Keratinocyte (primary cell): ENCODE measurements at places on chromosomes 1 and 21. TPM values are rescaled to one million over a fixed set of nuclear protein-coding genes. Genes with fewer than 3 reads are reported as not detected.

Gene NR5A2
- 0.01 to 0.05 TPM in 2 of 3 replicates, not detected in the other for polyA plus RNA-seq

Gene FALEC
- polyA plus RNA-seq, result 0.12 to 0.13 TPM in 2 of 3 replicates, not detected in the other

Gene TYW3
- 14.3 to 25.9 TPM (median 14.7 TPM) in 3 replicates for polyA plus RNA-seq

Gene ZSWIM5
- polyA plus RNA-seq, result 0.03 to 0.06 TPM in 2 of 3 replicates, not detected in the other

Gene VHLL
- 0.22 TPM in 1 of 3 replicates, not detected in the others for polyA plus RNA-seq

Gene CFHR5
- polyA plus RNA-seq, result not detected in 3 replicates

Gene RGS7
- not detected in 3 replicates for polyA plus RNA-seq

Gene KIF21B
- 0.17 to 0.20 TPM (median 0.17 TPM) in 3 replicates for polyA plus RNA-seq

Gene TRNP1
- polyA plus RNA-seq, result 130 to 166 TPM (median 164 TPM) in 3 replicates

Gene FCRL6
- polyA plus RNA-seq, result not detected in 3 replicates

Gene ZNF593OS
- 0.15 TPM in 1 of 3 replicates, not detected in the others for polyA plus RNA-seq

DNA sequence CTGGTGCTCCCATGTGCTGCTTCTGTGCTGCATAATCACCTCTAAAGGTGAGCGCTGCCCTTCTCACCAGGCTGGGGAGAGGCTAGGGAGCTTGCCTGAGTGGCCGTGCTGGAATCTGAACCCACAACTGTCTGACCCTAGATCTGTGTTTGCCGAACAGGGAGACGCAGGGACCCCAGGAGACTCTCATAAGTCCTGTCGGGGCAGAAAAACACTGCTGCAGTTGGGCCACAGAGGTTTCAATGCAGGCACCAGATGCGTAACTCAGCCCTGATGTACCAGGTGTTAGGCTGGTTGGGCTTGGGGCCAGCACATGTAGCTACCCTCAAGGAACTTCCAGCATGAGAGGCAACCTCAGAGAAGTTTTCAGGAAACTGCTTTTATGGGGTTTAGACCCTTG, 49.5 kb upstream of the DMRTB1 start:
- no peak for DNase-seq

GRCh38 chr1:107132780-107133179, 8.1 kb upstream of the NTNG1 start:
- no peak for DNase-seq

- no peak for DNase-seq
Observed at GRCh38 chr1:238832106-238832505, 554.3 kb upstream of the CHRM3 start.

GRCh38 chr1:113396585-113396984, 6.3 kb downstream of the MAGI3 start:
- DNase-seq, result peak; percentile 36

DNA sequence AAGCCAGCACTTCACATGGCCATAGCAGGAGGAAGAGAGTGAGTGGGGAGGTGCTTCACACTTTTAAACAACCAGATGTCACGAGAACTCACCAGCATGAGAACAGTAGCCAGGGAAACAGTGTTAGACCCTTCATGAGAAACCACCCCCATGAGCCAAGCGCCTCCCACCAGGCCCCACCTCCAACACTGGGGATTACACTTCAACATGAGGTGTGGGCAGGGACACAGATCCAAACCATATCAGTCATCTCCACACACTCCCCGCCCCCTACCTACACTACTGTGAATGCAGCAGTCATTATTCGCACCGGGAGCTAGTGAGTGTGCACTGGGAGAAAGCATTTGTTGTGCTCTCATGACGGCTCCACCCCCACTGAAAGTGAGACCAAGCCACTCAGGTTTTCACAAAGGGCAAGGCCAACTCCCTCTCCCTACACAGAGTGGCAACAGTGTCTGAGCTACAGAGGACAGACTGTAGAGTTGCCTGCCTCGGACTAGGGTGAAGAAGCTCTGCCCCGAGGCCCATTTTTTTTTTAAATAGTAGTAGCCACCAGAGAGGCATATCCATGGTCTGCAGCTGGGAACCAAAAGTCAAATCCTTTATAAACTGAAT, 125.6 kb downstream of the BARHL2 start:
- DNase-seq, result no peak

DNA sequence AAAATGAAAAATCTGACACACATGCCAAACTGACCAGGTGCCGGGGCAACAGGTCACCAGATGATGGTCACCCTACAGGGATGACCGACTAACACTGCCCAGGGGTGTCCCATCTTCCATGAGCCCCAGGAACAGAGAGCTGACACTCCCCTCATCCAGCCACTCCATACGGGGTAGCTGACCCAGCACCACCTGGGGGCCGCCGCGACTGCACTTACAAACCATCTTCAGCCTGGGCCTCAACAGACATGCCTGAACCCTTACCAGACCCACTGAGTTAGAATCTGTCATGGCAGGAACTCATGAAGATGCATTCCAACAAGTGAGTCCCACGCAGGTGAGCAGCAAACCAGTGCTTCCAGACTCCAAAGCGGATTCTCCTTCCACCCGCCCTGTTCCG, 31.6 kb upstream of the AJAP1 start:
- DNase-seq, result no peak

- DNase-seq, result no peak
Observed at GRCh38 chr1:204223129-204223860, 9.5 kb upstream of the GOLT1A start.

DNA sequence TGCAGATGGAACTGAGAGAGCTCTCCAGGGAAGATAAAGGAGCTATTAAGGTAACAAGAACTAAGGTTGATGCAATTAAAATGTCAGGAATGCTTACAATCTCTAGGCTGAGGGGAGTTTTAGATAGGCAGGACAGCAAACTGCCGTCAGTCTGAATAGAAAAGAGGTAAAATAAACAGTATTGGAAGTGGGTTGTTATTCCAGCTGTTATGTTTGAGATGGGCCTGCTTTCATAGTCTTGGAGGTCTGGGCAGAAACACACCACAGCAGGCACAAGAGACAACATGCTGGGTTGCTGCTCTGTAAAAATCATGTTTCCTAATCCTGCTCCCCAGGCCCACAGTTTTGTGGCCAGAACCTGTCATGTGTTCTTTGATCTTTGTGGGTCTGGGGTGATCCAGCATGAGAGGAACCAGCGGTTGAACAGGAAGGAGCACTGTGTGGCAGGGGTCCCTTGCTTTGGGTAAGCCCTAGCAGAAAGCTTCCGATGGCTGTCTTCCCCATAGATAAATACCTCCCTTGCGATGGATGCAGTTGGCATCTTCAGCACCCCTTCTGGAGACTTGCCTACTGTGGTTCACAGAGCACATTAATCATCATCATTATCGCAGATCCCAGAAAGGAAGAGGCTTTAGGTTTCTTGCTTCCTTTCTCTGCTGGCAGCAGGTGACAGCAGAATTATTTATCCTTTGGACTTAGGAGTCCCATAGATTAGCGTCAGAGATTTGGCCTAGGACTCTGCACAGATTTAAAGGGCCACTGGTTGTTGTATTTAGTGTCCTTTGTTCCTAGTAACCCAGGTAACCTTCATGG, 97.1 kb downstream of the AK5 start:
- DNase-seq, result no peak

- DNase-seq, result no peak
Observed at GRCh38 chr1:84415396-84415795, 17.1 kb downstream of the DNASE2B start.

GRCh38 chr1:58883888-58884482, 100.1 kb upstream of the JUN start:
- no peak for DNase-seq

DNA sequence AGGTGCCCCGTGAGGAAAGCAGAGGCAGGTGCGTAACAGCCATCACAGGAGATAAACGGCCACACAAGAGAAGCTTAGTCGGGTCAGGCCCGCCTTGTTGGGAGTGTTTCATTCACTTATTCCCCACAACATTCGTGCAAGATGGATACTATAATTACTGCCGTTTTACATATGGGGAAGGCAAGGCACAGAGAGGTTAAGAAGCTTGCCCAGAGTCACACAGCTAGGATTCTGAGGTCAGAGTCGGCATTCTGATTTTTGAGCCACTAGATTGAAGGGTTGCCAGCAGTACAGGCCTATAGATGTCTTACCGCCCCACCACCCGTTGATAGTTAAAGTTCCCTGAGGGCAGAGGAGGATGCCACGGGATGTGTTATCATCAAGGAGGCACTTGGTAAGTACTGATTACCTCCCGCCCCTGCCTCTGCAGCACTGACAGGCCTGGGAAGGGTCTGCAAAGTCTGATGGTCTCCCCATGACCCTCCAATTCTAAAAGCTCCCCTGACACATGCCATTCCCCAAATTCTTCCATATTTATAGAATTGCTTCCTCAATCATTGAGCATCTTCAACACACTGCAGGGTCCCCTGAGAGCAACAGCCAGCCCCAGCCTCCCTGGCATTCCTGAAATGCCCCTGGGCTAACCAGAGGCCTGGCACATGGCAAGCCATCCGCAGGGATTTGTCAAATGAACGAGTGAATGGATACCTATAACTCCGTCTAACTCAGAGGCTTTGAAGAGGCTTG, 74.7 kb upstream of the CLDN14 start:
- no peak for DNase-seq

DNA sequence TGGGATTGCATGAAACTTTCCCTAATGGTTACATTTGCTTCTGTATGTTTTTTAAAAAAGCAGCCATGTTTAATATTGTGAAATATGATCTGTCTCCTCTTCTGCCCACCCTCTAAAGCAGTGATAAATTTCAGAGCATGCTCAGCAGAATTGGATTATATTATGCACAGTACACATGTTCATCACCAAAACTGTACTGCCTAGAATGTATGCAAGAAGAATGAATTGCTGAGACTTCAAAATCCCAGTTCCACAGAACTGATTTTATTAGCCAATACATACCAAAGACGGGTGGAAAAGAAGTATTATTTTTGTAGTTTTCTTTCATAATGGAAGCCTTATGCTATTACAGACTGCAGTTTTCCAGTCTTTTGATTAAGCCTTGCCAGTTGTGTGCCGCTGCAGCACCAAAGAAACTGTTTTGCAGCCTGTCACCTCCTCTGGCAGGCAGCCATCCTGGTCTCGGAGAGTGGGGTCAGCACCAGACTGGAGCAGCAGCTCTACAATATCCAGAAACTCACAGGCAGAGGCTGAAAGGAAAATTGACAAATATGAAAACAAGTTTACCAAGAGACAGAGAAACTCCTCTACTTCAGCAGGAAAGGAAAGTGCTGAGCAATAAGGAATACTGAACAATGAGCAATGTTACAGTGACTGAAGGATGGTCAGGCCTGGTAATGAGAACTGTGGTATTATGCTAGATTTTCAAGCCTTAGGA, 58.1 kb downstream of the LHX4 start:
- DNase-seq, result no peak

- DNase-seq, result no peak
Observed at GRCh38 chr1:17958704-17959103, 148.9 kb upstream of the IGSF21 start.

DNA sequence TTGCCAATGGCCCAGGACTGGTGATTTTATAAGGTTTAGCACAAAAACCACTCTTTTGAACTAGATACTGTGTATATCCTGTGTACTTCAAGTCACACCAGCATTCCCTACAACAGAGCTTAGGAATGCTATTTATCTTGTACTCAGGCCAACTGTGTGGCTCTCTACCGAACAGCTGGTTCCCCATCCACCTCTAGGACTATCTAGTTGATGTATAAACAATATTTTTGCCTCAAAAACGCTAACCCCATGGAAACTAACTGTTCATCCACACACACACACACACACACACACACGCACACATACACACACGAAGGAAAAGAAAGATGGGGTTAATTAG, 28.7 kb upstream of the SLC45A3 start:
- no peak for DNase-seq

DNA sequence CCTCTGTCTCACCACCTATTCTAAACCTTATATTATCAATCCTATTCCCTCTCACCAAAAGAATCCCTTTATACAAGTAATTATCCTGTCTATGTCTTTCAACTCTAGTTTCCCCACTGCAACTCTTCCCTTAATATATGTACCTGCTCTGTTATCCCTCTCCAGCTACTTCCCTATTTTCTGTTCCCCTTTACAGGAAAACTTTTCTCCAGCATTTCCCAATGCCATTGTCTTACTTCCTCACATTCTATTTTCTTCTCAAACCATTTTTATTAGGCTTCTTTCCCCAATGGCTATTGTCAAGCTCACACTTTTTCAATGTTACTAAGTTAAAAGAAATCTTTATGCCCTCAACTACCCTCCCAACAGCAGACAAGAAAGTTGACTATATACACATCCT, 11.6 kb downstream of the DPYD start:
- DNase-seq, result no peak

DNA sequence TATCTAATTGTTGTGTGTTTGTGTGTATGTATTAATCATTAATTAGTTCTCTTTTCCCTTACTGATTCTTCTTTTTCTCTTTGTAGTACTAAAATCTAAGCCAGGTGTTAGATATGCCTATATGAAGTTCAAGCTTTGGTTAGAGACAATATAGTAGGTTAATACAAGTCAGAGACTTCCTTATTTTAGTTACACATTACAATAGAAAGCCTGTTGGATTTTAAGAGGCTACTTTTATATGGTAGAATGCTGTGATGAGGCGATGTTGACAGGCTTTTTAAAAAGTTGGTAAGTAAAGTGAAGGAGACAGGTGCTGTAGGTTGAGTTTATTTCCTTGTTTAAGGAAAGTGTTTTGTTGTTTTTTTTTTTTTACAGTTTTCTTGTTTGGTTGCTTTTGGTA, 45.9 kb downstream of the ADGRL2 start:
- no peak for DNase-seq

DNA sequence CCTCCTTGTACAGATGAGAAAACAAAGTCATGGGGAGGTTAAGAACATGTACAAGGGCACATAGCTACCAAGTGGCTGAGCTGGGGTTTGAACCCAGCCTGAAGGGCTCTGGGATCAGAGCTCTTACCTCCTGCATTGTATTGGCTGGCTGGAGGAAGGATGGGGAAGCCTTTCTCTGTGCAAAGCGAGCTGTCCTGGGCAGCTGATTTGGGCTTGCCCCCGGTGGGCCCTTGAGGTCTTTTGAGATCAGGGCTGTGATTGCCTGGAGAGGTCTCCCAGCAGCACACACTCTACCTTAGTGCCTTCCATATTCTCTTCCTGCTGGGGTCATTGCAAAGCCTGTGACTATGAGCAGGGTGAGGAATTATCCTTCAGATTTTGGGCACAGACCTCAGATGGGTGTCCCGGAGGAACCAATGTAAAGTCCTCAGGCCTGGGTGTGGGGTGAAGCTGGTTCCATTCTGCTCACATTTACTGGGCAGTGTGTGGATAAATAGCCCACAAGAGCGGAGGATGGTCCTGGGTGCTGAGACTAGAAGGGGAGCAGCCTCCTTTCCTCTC, 53.3 kb upstream of the EPS8L3 start:
- DNase-seq, result no peak

- no peak for DNase-seq
Observed at GRCh38 chr1:159841749-159842148, 15.1 kb downstream of the SLAMF8 start.
